ENCODE measurements at places on chromosomes 13 and 19.
A peak's percentile ranks its signal among the peaks of the same experiment; 100 is the strongest.

- DNase-seq, result no peak
Measured at GRCh38 chr13:46535825-46536224, 17.1 kb upstream of the LRCH1 start.

DNA sequence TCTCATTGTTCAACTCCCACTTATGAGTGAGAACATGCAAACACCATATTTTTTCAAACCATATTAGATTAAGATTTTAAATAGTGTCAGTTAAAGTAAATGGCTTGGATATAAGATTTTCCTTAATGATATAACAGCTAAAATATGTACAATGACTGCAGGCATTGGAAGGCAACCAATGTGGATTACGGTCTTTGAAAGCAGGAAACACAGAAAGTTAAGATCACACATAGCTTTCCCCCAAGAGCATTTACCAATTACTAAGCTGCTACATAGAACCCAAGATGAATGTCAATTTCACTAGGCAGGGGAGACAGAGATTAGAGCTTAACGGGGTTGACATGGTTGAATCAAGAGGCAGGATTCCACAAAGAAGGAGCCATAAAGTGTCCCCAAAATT, 173.2 kb upstream of the TRPC4 start:
- no peak for DNase-seq

- no peak for DNase-seq
Measured at GRCh38 chr13:42101821-42102585, 53.6 kb downstream of the DGKH start.

DNA sequence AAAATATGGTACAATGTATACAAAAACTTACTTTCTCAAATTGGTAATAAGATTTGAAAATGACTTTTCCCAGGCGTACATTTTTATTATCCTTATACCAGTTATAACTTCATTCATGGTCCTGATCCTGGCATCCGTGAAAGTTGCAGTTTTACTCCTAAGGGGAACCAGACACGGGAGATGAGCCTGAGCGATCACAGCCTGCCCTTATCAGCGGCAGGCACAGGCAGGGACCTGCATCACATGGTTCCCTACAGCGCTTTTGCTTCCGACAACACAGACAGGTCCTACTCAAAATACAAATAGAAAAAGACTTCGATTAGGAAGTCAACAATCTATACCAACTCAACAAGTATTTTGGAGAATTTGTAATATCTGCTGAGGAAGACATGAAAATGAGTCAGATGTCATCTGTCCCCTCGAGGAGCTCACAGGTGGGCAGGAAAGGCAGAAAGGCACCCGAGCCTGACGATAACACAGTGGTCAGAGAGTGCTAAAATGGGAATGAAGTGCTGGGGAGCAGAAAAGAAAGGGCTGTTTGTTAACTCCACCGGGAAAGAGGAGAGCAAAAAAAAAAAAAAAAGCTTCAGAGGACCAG, 93.4 kb downstream of the ABCC4 start:
- no peak for DNase-seq

DNA sequence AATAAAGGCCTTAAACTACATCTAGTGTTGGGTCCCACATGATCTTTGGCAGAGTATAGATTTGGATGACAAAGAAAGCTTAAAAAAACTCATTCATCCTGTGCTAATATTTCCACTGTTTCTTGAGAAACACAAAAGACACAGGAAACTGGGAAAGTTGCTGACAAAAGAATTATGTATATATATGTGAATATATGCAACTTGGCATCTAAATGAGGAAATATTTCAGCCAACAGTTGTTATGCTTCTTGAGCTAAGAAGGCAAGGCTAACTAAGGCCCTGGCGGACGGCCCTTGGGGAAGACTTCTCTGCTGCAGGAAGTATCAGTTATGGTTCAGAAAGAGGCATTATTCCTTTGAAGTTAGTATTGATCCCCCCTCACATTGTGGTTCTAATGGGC, 491.8 kb downstream of the DIAPH3 start:
- no peak for DNase-seq

- DNase-seq, result peak; percentile 88
Measured at GRCh38 chr19:5667751-5668271, 12.5 kb downstream of the MICOS13 start.

DNA sequence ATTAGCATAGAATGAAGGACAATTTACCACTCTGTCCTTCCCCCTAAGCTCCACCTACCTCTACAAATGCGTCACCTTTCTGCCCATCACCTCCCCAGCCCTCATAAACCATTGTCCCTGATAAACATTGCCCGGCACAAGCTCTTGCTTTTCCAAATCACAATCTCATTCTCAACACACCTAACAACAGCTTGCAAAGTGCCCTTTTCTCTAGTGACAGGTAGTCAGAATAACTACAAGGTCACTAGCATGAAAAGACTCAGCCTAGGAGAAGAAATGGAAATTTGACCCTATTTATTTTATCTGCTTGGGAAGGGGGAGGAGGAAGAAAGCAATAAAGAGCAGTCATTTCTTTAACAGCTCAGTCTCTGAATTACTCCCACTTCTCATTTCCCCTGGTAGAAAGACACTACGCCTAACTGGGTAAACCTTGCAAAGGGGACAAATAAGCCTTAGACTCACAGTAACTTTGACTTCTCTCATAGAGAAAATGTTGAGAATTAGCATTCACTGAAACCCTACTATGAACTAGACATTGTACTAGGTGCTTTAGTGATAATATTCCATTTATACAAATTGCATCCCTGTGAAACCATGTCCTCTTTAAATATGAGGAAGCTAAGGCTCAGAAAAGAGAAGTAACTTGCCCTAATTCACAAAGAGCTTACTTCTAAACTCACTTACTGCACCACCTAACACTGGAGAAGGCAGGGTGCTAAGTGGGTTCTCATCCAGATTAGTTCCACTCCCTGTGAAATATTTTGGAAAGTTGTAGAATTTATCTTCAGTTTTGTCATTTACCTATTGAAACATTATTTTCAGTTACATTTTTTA, 116.2 kb upstream of the FNDC3A start:
- no peak for DNase-seq

GRCh38 chr19:17086120-17086519, 10.5 kb downstream of the MYO9B start:
- DNase-seq, result no peak

DNA sequence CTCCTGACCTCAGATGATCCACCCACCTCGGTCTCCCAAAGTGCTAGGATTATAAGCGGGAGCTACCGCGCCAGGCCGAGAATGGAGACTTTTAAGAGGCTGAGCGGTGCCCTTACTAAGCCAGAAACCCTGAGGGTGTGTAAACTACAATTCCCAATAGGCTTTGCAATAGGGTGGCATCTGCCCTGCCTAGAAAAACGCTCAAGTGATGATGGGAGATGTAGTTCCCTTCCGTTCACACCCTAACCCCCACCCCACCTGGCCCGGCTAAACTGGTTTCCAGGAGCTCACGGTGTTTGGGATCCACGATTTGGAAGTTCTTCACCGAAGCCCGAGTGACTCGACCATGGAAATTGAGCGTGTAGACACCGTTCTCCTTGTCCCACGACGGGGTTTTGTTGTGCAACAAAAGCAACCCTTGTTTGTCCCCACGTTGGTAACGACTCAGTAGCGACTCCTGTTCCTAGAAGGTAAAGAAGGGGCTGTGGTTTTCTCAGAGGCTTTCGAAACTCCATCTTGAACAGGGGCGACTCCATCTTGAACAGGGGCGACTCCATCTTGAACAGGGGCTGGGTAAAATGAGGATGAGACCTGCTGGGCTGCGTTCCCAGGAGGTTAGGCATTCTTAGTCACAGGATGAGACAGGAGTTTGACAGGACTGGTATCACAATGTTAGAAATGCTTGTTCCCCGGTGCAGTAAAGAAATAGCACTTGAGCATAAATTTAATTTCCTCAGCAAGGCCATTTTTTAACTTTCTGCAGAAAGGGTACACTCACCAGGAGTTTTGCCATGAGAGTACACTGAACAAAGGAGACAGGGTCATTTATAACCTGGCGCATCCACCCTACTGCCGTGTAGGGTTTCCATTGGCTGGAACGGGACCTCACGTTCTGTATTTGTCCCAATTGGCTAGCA, 9.8 kb downstream of the PPP1R15A start:
- DNase-seq, result no peak

- DNase-seq, result no peak
Measured at GRCh38 chr19:13932149-13932637, 6.0 kb downstream of the PODNL1 start.

DNA sequence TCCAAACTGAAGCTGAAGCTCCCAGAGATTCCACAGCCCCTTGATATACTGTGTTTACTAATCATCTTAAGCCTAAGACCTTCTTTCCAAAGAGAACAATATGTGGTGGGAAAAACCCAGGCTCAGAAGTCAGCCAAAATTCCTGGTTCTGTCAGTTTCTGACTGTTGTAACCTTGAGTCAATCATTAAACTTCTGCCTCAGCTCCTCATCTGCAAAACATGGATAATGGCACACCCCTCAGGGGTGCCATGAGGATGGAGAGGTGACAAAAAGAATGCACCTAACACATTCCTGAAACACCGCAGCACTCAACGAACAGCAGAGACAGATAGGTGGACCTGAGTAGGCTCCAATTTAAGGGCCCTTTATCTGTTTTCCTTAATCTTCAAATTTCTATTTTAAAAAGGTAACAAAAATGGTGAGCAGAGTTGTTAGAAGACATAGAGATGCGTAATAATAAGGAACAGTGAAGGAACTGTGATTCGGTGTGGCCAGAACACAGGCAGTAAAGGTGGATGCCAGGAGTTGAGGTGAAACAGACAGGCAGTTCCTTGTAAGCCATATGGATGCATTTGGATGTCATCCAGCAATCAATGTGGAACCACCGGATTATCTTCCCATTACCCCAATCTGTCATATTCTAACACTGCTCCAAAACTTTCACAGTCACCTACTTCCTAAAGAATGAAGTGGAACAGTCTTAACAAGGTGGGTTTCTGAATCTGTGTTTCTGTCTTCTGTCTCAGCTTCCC, 56.6 kb upstream of the DOCK9 start:
- DNase-seq, result no peak

- no peak for DNase-seq
Measured at GRCh38 chr19:2242092-2242537, 5.5 kb downstream of the SF3A2 start.

- no peak for DNase-seq
Measured at GRCh38 chr19:38836983-38837626, 5.5 kb upstream of the ECH1 start.

DNA sequence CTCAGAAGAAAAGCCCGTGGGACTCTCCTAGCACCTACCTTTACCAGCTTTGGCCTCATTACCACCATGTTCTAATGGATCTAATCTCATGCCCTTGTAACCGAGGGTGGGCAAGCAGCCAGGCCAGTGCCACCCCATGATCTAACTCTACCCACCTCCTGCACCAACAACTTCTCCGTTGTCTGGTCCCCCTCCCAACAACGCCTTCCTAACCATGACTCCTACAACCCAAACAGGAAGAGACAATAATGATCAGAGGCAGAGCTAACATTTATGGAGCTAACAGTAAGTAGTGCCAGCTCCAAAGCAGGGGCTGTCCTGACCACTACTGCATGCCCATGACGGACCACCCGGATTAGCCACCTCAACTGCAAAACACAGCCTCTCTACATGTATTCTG, 3.5 kb downstream of the USP12 start:
- DNase-seq, result no peak

DNA sequence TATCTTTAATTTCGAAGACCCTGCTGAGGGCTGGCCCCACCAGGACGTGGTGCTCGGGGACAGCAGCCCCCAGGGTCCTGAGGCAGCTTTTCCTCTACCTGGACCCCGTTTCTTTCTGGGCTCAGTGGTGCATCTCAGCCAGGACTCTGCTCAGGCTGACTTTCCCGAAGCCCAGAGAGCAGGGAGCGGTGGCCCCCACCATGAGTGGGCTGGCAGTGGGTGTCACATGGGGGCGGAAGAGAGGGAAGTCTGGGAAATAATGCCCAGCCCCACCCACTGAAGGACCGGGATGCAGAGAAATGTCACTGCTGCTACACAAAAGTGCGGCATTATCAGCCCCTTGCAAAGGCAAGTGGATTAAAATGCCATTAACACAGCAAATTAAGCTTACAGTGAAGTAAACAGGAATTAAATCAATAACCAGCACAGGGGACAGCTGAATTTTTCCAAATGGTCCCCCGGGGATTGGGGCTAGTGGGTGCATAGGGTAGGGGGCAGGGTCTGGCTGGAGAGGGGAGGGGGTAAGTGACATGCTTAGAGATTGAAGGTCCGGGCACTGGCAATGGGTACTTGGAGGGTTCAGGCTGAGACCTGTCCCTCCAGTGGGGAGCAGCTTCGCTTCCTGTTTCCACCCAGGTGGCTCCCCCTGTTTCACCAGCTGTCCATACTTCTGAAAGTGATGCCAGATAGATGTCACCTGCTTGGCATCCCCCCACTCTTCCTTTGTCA, 177.3 kb downstream of the URI1 start:
- DNase-seq, result no peak

- DNase-seq, result no peak
Measured at GRCh38 chr19:13463296-13463695, 43.0 kb downstream of the CACNA1A start.

DNA sequence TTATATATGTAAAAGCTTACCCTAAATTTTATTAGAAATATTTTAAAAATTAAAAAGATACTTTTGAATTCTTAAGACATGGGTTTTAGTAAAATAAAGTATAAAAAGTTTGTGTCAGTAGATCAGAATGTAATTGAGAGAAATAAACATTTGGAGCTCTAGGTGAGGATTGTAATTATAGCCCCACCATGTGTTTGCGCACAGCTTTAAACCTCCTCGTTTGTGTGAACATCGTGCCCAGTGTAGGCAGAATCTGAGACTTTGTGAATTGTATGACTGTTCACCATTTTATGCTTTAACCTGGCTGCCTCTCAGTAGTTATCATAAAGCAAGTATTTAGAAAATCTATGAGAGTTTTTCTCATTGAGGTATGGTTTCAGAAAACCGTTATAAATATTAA, 29.1 kb downstream of the CUL4A start:
- DNase-seq, result no peak

- no peak for DNase-seq
Measured at GRCh38 chr19:50873056-50873455, at the start of gene KLK2. KLK2 (plus strand) TSS chr19:50873439; CDS start chr19:50873474, 35 bp downstream.

DNA sequence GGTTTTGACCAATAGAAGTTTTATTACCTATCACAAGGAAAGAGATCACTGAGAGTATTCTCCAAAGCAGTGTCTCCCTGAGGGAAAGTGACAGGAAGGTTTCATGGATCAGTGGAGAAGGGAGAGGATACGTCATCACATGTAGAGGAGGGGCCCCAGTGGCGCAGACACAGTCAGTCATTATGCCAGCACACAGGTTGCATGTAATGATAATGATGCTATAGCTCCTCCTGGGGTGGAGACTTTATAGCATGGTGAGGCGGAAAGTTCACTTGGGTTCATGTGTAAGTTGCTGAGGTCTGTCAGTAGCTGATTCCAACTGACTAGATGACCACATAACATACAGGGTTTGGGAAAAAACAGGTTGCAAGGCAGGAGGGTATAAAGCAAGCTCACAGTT, 88.8 kb downstream of the FNDC3A start:
- no peak for DNase-seq

Data from WERI-Rb-1 (cell line).